Activated naive CD8-positive, alpha-beta T cell treated with anti-CD3 and anti-CD28 coated beads, Interleukin-2, amount 50 U/mL, for 24 hours (primary cell): ENCODE measurements at places on chromosomes 2 and 18.

DNA sequence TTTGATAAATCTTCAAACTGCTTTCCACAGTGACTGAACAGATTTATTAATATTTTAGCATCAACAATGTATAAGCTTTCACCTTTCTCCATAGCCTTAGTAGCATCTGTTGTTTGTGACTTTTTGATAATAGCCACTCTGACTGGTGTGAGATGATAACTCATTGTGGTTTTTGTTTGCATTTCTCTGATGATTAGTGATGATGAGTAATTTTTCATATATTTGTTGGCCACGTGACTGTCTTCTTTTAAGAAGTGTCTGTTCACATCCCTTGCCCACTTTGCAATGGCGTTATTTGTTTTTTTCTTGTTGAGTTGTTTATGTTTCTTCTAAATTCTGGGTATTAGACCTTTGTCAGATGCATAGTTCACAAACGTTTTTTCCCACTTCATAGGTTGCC is 952.9 kb downstream of the TRIB2 start:
- no peak for DNase-seq

GRCh38 chr18:13434854-13435253 is 216.3 kb downstream of the LDLRAD4 start:
- no peak for DNase-seq

DNA sequence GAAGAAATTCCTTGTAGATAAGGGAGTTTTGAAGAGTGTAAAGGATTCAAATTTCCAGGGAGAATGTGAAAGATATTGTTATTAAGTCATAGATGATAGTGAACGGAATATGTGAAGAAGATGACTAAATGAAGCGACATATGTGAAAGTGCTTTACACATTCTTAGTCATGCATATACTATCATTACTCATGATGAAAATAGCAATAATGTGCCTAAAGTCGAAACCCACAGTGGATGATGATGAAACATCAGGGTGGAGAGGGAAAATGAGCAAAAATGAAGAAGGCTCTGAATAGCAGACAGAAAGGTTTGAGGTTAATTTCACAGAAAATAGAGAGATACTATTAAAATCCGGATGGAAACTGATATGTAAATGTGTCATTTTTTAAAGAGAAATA is 1237.1 kb downstream of the LRP1B start:
- no peak for DNase-seq

DNA sequence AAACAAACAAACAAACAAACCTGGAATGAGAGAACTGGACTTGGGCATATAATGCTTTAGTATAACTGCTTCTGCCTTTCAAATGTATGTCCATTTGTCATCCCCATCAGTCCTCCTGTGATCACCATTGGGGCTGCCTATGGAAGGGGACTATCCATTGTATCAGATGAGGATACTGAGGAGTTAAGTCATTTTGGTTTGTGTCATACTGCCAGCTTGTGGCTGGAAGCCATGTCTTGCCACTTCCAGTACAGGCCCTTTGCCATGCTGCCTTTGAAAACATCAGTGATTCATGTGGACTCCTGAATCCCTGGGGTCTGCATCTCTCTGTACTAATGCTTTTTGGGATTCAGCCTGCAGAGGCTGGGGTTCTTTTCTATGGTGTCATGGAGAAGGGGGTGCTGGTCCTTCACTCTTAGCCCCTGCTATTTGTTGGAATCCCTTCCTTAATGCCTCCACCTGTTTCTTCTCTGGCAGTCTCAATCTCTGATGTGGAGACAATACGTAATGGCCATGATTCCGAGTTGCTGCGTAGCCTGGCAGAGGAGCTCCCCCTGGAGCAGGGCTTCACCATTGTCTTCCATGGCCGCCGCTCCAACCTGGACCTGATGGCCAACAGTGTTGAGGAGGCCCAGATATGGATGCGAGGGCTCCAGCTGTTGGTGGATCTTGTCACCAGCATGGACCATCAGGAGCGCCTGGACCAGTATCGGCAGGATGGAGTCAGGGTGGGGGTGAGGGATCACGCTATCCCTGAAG is 10.6 kb downstream of the PLCD4 start:
- no peak for DNase-seq

DNA sequence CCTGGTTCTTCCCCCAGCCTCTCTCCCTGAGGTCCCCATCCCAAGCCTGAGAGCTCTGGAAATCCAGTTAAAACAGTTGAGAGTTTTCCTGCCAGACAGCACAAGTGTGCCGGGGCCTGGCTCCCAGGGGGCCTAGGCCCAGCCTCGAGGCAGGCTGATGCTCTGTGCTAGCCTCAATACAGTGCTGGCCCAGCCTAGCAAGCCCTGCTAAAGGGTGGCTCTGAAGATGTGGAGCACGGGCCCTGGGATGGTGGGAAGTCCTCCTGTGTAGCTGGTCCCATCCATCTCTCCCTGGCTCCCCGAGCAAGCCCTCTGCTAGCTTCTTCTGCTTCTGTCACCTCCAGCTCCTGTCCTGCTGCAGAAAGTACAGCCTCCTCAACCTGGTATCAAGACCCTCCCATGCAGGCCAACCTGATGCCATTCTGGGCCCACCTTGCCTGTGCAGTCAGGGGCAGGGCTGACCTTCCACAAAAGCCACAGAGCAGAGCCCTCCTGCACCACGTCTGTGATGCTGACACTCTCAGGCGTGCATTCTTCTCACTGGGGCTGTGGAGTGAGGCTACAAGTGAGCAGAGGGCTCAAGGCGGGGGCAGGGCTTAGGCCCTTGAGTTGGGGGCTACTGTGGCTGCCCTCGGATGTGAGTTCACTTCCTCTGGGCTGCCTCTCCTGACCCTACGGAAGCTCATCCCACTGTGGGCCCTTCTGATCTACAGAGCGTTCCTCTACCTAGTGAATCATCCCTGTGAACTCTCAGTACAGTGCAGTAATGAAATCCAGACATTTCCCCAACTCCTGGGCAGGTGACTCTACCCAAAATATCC is 60.1 kb upstream of the LAPTM4A start:
- no peak for DNase-seq

DNA sequence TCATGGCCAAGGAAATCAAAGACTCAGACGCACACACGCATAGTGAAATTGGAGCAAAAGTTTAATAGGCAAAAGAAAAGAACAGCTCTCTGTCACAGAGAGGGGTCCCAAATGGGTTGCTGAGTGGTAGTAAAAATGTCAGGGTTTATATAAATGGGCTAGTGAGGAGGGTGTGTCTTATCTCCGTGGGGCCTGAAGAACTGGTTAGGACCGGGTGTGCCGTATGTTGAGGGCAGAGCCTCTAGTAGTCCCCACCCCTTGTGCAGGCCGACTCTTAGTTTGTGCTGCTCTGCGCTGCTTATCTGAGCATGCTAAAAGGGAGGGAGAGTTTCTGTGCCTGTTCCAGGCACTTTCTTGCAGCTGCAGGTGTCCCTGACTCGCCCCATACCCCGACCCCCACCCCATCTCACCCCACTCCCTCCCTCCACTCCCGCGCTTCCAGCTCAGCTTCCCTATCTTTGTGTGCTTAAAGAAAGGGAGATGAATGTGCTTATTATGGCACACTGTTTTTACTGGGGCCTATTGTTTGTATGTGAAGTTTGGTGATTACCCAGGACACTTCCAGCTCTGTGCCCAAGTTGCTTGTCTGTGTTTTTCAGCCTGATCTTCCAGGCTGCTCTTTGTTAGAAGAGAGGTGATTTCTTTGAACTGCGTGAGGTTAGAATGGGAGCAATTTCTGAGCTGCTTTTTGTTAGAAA is 167.4 kb downstream of the SPAG16 start:
- DNase-seq: no peak

DNA sequence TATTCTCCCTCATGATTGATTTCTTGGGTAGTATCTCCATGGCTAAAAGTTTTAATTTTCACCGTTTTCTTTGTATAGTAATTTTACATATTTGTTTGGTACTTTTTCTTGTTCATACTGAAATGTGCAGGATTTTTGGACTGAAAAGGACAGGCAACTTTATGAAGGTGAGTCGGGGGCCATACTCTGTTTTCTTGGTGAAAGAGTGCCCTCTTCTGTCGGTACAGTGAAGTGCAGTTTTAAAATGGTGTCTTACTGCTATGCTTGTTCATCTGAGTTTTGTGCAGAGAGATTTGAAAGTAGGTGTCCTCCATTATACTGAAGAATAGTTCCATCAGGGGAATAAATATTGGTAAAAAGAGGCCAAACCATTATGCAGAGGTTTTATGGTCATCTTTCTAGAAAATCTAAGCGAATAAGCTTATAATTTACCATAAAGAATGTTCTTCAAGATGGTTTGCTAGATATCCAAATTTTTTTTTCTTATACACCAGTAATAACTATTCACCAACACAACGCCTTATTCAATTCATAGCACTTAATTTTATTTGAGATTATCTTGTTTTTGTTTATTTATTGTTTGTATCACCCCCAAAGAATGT is 8.7 kb upstream of the SERPINB13 start:
- peak; percentile 5 for DNase-seq

GRCh38 chr2:124646166-124646815 is 621.2 kb downstream of the CNTNAP5 start:
- DNase-seq: no peak

- DNase-seq: no peak
These were observed 87.3 kb upstream of the PPP1CB start for GRCh38 chr2:28664120-28664842.

DNA sequence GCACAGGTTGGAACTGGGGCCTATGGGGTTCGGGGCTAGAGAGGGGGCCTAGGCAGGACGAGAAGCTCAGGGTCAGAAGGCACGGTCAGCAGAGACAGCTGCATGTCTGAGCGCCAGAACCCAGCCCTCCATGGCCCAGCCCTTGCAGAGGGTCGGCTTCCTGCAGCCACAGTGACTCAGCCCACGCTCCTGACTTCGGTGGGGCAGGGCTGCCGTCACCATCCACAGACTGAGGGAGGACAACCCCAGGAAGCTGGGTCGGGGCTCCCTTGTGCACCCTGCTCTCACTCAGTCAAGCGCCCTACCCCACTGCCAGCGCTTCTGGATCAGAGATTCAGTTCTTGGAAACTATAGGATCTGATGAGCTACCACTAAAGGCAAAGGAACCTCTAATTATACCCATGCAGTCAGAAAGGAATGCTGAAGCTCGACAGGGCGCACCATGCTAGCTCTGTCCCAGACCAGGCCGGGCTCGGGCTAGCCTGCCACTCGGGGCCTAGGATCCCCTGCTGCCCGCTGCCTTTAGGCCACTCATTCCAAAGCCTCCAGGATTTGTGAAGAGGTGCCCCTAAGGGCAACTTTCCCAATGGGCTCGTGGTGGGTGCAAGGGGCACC is 3.0 kb downstream of the ACTR1B start:
- no peak for DNase-seq

DNA sequence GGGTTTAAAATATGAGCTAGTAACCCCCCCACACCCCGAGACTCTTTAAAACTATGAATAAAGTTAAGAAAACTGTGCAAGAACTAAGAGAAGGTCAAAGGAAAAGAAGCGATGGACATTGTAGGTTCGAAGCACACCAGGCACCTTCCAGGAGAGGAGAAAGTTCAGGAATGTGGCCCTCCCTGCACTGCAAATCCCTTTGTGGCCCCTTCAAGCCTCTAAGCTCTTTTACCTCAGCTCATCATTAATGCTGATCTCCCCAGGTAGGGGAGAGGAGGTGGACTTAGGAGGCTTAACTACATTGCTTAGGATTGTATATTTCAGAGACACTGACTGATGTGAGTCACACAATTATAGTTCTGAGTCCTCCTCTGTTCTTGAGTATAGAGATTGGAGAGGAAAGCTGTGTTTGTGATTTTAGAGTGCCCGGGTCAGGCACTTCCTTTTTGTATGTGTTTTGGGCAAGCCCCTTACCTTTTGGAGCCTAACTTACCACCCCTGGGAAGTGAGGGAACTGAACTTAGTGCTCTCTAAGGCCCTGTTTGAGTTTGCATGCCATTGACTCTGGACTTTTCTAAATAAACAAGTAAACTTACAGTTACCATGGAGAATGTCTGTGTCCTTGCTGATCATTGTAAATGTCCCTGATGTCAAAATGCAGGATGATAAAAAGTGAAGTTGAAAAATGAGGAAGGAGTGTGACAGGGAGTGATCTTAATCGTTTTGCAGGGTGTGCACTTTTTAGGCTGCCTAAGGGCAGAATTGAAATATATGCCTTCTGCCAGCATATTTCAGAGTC is 140.8 kb upstream of the ZEB2 start:
- DNase-seq: no peak

GRCh38 chr2:73489053-73489452 is 103.4 kb downstream of the ALMS1 start:
- DNase-seq: no peak

DNA sequence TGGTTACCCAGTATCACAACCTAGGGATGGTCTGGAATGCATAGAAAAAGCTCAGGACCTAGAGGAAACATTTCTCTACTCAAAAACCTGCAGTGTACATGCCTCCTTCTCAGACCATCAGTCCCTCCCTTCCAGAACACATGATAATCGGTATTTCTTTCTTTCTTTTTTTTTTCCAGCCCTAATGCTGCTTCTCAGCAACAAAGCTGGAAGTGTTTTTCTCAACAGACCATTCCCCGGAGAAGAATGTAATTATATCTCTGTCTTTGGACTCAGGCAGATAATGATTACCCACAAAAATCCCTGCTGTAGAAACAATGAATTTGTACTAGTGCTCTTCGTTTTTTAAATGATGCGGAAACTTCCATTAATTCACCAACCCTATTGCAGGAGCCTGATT is 44.1 kb upstream of the NDUFV2 start:
- DNase-seq: no peak

GRCh38 chr2:108354136-108354535 is 23.6 kb upstream of the SULT1C4 start:
- DNase-seq: no peak

GRCh38 chr2:234145511-234145910 is 95.0 kb downstream of the SPP2 start:
- no peak for DNase-seq

DNA sequence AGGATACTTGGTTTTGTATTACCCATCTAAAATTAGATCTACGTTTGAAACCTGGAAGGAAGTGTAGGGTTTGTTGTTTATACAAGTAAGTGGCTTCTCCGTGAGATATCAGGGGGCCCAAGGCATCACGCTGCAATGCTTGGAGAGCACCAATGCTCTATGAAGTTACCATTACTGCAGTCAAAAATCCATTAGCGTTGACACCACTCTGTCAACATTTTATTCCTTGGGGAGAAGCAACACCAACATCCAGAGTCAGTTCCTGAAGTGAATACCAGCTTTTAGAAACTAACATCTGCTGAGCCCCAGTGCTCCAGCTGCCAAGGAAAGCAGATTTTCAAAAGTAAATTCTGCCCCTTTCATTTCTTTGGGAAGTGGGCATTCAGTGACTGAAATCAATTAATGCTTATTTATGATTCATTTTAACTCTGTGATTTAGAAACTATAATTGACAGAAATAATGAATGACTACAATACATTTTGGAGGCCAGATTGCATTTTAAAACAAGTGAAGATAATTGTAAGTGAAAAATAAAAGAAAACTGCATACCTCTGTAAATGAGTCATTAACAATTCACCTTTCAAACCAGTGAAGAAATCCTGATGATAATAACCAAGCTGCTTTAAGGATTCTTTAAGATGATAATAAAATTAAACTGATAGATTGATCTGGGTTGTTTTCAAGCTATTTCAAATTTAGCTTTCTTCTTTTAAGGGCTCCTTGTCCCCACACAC is 30.5 kb downstream of the LRP1B start:
- DNase-seq: no peak

GRCh38 chr2:72292433-72292832 is 144.8 kb upstream of the CYP26B1 start:
- no peak for DNase-seq
